ENCODE measurements at places on chromosomes 12 and 14. TPM values are rescaled to one million over a fixed set of nuclear protein-coding genes. Genes with fewer than 3 reads are reported as not detected.

- DNase-seq: no peak
Observed at GRCh38 chr14:88227693-88228092, 95.4 kb downstream of the KCNK10 start.

DNA sequence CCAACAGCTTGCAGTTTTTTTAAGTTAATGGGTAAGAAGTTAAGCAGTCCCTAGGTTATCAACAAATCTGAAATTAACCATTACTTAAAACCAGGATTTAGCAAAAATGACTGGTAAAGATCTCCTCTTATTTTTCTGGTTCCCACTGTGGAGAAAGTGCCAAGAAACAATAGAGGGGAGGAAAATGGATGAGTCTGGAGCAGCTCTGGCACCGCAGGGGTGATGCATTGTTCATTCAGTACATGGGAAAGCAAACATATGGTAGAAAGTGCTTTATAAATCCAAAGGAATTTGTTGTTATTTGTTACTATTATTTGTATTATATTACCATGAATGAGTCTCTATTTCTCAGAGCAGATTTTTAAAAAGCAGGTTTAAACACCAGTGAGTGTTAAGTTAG, 92.2 kb downstream of the DYRK2 start:
- no peak for DNase-seq

The SLC24A4 gene
- 0.53 TPM for total RNA-seq

DNA sequence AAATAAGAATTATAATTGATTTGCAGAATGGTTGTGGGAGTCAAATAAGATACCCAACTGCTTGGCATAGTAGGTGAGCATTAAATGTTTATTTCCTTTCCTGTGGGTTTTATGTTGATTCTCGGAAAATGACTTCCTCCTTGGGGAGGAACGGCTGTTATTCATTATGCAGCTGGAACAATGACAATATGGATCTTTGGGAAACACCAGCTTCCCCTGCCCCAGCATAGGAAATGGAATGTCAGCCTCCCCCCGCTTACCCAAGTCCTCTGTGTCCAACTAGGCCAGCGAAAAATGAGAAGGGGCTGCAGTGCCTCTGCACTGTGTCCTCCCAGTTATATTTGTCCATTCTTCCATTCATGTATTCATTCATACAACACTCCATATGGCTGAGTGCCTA, 11.7 kb upstream of the CCDC177 start:
- DNase-seq: no peak

DNA sequence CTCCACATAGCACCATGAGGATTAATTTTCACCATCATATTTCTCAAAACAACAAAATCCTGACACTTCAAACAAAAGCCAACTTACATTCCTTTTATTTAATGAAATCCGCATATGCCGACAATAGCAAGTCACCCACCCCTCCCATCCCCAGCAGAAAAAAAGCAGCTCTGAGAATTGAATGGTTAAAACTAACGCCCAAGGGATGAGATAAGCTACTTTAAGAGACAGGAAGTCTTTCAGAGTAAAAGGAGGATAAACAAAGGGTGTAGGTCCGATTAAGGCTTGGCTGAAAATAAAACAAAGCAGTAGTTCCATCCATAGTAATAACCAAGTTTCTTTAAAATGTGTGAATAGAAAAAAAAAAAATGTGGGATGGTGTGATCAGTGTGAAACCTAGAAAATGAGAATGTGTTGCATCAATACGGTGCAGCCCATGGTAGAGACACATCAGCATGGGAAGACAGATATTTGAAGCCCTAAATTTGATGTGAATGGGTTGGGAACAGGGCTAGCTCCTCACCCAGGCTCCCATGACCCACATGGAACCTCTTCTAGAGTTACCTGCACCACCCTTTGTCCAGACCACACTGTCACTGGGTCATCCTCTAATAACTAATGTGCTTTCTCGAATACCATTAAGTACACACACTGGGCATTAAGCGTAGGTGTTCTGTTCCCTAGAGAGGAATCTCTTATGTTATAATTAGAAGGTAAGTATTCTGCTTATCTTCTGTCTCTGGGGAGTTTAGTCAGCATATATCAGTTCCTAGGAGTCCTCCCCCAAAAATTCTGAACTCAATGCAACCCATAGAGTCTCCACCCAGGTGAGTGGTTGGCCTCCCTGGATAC, 31.7 kb downstream of the RTRAF start:
- no peak for DNase-seq

DNA sequence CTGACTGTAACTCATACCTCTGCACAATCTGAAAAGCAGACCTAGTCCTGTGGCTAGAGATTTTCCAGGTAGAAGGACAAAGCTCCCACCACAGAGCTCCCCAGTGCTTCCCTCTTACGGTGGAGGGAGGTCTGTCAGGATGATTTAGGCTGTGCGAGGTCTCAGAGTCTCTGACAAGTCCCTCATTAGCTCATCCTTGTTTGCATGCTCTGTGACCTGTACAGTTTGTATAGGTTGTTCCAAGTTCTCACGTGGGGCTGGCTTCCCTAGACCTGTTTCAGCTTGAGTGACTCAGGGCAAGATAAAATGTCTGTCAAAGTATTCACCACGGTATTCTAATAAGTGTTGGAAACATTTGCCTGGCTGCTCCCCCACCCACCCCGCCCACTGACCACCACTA, 34.8 kb downstream of the ASCL1 start:
- DNase-seq: no peak

- peak; percentile 23 for DNase-seq
Observed at GRCh38 chr14:73241481-73242165, 4.3 kb downstream of the PAPLN start.

- no peak for DNase-seq
Observed at GRCh38 chr12:44589697-44590096, 286.4 kb downstream of the NELL2 start.
